ENCODE measurements at places on chromosomes 1 and 21.

GRCh38 chr1:39926820-39927219 is 25.1 kb upstream of the MYCL start:
- no peak for DNase-seq

DNA sequence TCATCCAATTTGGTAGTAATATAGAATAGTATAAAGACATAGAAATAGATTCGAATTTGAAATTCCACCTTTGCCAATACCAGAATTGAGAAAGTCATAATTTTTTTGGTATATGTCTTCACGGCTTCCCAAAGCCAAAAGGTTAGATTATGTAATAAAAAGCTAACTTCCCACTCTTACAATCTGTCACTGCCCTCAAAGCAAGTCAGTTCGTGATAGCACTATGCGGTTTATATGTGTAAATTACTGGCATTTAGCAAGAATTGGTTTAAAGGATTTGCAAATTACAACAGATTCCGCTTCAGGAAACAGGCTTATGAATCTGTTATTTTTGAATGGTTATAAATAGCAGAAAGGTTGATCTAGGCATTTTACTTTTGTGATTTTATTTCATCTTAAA is 679.4 kb upstream of the ADGRL2 start:
- DNase-seq = no peak

DNA sequence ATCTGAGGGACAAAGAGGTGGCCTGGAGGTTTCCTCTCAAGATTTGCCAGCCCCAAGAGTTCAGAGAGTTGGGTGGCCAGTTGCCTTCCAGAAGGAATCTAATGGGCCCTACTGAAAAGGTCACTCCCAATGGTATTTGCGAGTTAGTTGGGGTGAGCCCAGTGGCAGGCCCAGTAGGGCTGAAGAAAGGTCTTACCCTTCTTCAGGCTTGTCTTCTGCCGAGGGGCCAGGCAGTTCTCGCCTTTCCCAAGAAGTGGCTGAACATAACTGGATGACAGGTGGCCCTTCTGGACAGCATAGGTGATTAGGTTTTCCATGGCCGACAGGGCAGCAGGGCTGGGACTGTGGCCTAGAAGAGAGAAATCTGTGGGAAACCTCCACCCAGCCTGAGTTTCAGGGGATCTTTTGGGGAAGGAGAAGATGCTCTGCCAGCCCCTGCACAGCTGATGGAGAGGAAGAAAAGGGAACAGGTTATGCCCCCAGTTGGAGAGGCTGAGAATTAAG is 7.2 kb downstream of the PGLYRP4 start:
- no peak for DNase-seq

GRCh38 chr21:42989816-42990650 is 15.7 kb downstream of the PKNOX1 start:
- DNase-seq = no peak

DNA sequence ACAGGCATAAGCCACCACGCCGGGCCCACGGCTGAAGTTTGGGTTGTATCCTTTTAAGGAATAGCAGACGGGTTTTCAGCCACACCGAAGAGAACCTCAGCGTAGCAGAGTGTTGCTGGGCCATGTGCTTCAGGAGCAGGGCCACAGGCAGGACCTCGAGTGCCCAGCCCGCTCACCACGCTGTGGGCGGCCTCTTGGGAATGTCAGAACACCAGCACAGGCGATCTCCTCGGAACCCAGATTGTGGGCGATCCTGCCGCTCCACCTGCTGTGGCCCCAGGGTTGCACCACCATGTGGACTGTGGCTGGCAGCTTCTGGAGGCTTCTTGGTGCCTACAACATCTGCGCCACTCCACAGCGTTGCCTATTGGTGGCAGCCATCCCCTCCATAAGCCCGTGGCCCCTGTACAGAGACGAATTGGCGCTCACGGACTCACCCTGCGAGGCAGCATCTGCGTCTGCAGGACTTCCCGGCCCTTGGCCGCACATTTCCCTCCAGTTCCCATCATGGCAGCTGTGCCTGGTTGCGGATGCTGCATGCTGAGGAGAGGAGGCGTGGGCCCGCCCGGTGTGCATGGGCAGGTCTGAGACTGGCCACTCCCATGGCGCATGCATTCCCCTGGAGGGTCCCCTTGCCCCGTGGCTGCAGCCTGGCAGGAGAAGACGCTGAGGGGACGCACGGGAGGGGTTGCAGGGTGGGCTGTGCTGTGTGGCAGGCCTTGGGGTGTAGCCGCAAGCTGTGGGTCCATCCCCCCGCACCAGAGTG is 69.3 kb downstream of the SKI start:
- no peak for DNase-seq

- DNase-seq = no peak
Measured at GRCh38 chr1:172928412-172928811, 122.3 kb downstream of the TNFSF18 start.

GRCh38 chr1:13604721-13605120 is 21.1 kb downstream of the PDPN start:
- no peak for DNase-seq
